Breast epithelium (tissue), 4 donors: ENCODE measurements at places on chromosomes 5 and 9. TPM values are rescaled to one million over a fixed set of nuclear protein-coding genes. Genes with fewer than 3 reads are reported as not detected.

- no peak overlapping the region for H3K27ac ChIP-seq
- no peak overlapping the region for H3K4me3 ChIP-seq
- no peak for DNase-seq
- H3K4me1 ChIP-seq, result no peaks in the 10 kb centered on the region
Measured at GRCh38 chr9:78963911-78964310, 607.9 kb upstream of the TLE4 start.

GRCh38 chr5:5298841-5299541 is 123.5 kb upstream of the ICE1 start:
- no peak for DNase-seq
- no peaks in the 10 kb centered on the region for H3K36me3 ChIP-seq
- no peak overlapping the region for H3K27ac ChIP-seq
- no peaks in the 10 kb centered on the region for H3K27me3 ChIP-seq

GRCh38 chr5:136337788-136338187 is 27.6 kb downstream of the TRPC7 start:
- DNase-seq, result no peak
- H3K36me3 ChIP-seq, result no peaks in the 10 kb centered on the region
- no peaks in the 10 kb centered on the region for H3K4me1 ChIP-seq
- H3K27ac ChIP-seq, result no peak overlapping the region
- no peak overlapping the region for H3K4me3 ChIP-seq
- H3K27me3 ChIP-seq, result no peaks in the 10 kb centered on the region

GRCh38 chr5:140244525-140245025 is 58.3 kb downstream of the PFDN1 start:
- no peak overlapping the region for H3K4me3 ChIP-seq
- no peaks in the 10 kb centered on the region for H3K36me3 ChIP-seq
- H3K4me1 ChIP-seq, result peaks cover 6% of the 10 kb centered on the region
- H3K27ac ChIP-seq, result no peak overlapping the region

DNA sequence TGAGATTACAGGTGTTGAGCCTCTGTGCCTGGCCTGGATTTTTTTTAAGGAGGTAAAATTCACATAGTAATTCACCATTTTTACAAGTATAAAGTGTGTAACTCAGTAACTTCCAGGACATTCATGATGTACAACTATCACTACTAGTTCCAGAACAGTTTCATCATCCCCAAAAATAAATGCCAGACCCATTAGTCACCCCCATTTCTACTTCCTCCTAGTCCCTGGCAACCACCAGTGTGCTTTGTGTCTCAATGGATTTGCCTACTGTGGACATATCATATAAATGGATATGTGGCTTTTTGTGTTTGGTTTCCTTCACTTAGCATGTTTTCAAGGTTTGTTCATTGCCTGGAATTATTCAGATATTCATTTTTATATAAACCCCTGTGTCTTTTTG is 72.5 kb upstream of the PANK3 start:
- peak overlapping the region; percentile 39 for H3K27ac ChIP-seq
- no peak overlapping the region for H3K4me3 ChIP-seq
- DNase-seq, result no peak
- H3K27me3 ChIP-seq, result no peaks in the 10 kb centered on the region
- H3K36me3 ChIP-seq, result no peaks in the 10 kb centered on the region
- peaks cover under 1% of the 10 kb centered on the region for H3K4me1 ChIP-seq

DNA sequence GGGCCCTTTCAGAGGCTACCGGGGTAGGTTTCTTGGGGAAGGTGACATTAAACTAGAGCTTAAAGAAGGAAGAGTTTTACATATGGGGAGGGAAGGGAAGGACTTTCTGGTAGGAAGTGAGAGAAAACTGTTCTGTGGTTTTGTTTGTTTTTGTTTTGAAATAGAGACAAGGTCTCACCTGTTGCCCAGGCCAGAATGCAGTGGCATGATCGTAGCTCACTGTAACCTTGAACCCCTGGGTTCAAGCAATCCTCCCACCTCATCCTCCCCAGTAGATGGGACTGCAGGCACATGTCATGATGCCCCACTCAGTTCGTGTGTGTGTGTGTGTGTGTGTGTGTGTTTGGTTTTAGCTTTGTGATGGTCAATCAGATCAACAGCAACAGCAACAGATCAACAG is 37.4 kb upstream of the CNOT6 start:
- no peak overlapping the region for H3K27ac ChIP-seq
- no peak overlapping the region for H3K4me3 ChIP-seq
- no peaks in the 10 kb centered on the region for H3K36me3 ChIP-seq
- no peak for DNase-seq
- no peaks in the 10 kb centered on the region for H3K4me1 ChIP-seq

GRCh38 chr5:136906545-136906944 is 541.2 kb upstream of the TRPC7 start:
- no peak overlapping the region for H3K4me3 ChIP-seq
- no peak overlapping the region for H3K27ac ChIP-seq
- H3K4me1 ChIP-seq, result no peaks in the 10 kb centered on the region
- no peak for DNase-seq

GRCh38 chr9:133103183-133103986 is 17.7 kb downstream of the RALGDS start:
- no peaks in the 10 kb centered on the region for H3K4me1 ChIP-seq
- H3K27ac ChIP-seq, result peak overlapping the region; percentile 61
- H3K36me3 ChIP-seq, result peaks cover 31% of the 10 kb centered on the region
- no peak overlapping the region for H3K4me3 ChIP-seq
- H3K27me3 ChIP-seq, result no peaks in the 10 kb centered on the region

RUSC2 gene
- 17.0 TPM for total RNA-seq

GRCh38 chr5:151234476-151235238 is 10.8 kb upstream of the CCDC69 start:
- no peaks in the 10 kb centered on the region for H3K27me3 ChIP-seq
- DNase-seq, result peak; percentile 75
- H3K4me1 ChIP-seq, result no peaks in the 10 kb centered on the region
- H3K4me3 ChIP-seq, result no peak overlapping the region
- H3K27ac ChIP-seq, result peak overlapping the region; percentile 5
- no peaks in the 10 kb centered on the region for H3K36me3 ChIP-seq

GRCh38 chr9:88821033-88821745 is 170.1 kb upstream of the S1PR3 start:
- H3K4me3 ChIP-seq, result no peak overlapping the region
- no peaks in the 10 kb centered on the region for H3K36me3 ChIP-seq
- H3K4me1 ChIP-seq, result no peaks in the 10 kb centered on the region
- H3K27me3 ChIP-seq, result no peaks in the 10 kb centered on the region

DNA sequence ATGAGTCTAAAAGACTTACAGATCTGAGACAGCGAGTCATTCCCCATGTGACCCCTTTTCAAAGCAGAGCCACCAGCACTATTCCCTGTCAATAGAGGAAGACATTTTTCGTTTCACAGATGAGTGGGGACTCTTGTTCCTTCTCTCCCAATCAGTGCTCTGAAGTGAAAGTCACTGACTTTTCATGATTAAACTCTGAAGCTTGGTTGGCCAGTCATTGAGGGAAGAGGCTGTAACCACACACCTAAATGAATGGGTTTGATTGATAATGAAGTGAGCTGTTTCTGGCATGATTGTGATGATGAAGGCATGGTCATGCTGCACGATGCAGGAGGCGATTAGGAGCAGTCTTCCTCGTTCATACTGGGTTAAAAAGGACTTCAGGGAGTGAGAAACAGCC is 171.9 kb downstream of the ZNF462 start:
- no peaks in the 10 kb centered on the region for H3K36me3 ChIP-seq
- DNase-seq, result no peak
- H3K4me3 ChIP-seq, result no peak overlapping the region
- H3K27ac ChIP-seq, result no peak overlapping the region
- H3K27me3 ChIP-seq, result no peaks in the 10 kb centered on the region

PTPRD gene
- 5.4 TPM for total RNA-seq

- no peak for DNase-seq
- no peak overlapping the region for H3K4me3 ChIP-seq
- H3K27ac ChIP-seq, result no peak overlapping the region
- H3K27me3 ChIP-seq, result no peaks in the 10 kb centered on the region
- no peaks in the 10 kb centered on the region for H3K36me3 ChIP-seq
Measured at GRCh38 chr5:112597831-112598230, 139.9 kb upstream of the APC start.

DNA sequence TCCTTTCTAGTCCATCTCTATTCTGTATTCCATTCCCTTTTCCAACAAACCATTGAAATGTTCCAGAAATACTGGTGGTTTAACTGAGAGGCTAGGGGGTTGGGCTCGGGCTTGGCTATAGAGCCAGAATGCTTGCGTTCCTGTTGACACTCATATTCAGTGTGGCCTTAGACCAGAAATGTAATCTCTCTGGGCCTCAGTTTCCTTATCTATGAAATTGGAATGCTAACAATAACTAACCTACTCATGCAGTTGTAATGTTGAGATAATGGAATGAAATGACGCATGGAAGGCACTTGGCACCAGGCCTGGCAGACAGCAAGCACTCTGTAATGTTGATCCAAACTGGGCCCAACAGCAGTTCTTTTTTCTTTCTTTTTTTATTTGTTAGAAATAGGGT is 26.8 kb downstream of the JADE2 start:
- no peaks in the 10 kb centered on the region for H3K4me1 ChIP-seq
- H3K27me3 ChIP-seq, result no peaks in the 10 kb centered on the region
- H3K4me3 ChIP-seq, result no peak overlapping the region
- H3K36me3 ChIP-seq, result no peaks in the 10 kb centered on the region

GMCL2 gene
- not detected for total RNA-seq

GRCh38 chr5:71652803-71653543 is 65.8 kb downstream of the MCCC2 start:
- H3K27me3 ChIP-seq, result no peaks in the 10 kb centered on the region
- H3K4me3 ChIP-seq, result no peak overlapping the region
- peak; percentile 60 for DNase-seq
- no peak overlapping the region for H3K27ac ChIP-seq
- no peaks in the 10 kb centered on the region for H3K36me3 ChIP-seq

CCDC192 gene
- not detected for total RNA-seq

OR2S2 gene
- not detected for total RNA-seq

SPATA31C1 gene
- total RNA-seq, result not detected

GRCh38 chr5:134101686-134102439 is 12.6 kb upstream of the TCF7 start:
- no peak overlapping the region for H3K4me3 ChIP-seq
- peaks cover 5% of the 10 kb centered on the region for H3K4me1 ChIP-seq
- no peaks in the 10 kb centered on the region for H3K27me3 ChIP-seq
- no peak for DNase-seq
- no peaks in the 10 kb centered on the region for H3K36me3 ChIP-seq

ZNG1F gene
- total RNA-seq, result 6.4 TPM

GRCh38 chr9:105291422-105291859 is 47.0 kb downstream of the SLC44A1 start:
- peak overlapping the region; percentile 56 for H3K27ac ChIP-seq
- no peaks in the 10 kb centered on the region for H3K36me3 ChIP-seq
- no peaks in the 10 kb centered on the region for H3K27me3 ChIP-seq
- DNase-seq, result no peak

MORN5 gene
- total RNA-seq, result not detected

DNA sequence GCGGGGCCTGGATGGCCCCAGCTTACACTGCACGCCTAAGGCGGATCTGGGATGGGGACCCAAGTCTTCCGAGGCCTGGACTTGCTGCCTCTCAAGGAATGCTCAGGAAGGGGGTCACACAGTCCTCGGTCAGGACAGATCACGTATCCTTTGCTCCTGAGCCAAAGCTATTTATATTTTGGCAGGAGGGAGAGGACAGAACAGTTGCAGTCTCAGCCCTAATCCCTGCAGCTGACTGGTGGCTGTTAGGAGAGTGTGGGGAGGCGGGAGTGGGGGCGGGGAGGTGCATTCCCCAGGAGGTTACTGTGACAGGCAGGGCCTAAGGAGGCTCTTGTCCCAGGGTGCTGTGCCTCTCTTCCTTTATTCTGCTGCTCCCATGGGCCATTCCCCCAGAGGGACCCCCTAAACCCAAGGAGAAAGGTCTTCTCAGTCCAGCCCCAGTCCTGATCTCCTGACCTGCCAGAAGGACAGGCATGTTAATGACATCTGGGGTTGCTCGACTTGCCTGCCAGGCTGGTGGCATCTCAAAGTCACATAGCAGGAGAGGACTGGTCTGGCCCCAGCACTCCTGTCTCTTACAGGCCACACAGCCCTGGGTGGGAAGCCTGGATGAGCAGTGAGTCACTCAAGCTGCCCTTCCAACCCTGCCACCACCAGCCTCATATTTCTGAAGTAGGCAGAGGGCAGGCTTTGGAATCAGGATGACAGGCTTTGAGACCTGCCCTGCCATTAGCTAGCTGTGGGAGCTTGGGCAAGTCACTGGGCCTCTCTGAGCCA is 51.9 kb downstream of the COL27A1 start:
- H3K27me3 ChIP-seq, result no peaks in the 10 kb centered on the region
- H3K27ac ChIP-seq, result peak overlapping the region; percentile 37
- peaks cover 3% of the 10 kb centered on the region for H3K4me1 ChIP-seq

ADGRD2 gene
- 2.6 TPM for total RNA-seq

GRCh38 chr5:154214371-154215106 is 24.0 kb downstream of the GALNT10 start:
- no peak overlapping the region for H3K4me3 ChIP-seq
- H3K27me3 ChIP-seq, result no peaks in the 10 kb centered on the region
- no peaks in the 10 kb centered on the region for H3K36me3 ChIP-seq
- no peaks in the 10 kb centered on the region for H3K4me1 ChIP-seq
- peak overlapping the region; percentile 46 for H3K27ac ChIP-seq
- DNase-seq, result no peak

ZCCHC10 gene
- total RNA-seq, result 21.6 TPM

DNA sequence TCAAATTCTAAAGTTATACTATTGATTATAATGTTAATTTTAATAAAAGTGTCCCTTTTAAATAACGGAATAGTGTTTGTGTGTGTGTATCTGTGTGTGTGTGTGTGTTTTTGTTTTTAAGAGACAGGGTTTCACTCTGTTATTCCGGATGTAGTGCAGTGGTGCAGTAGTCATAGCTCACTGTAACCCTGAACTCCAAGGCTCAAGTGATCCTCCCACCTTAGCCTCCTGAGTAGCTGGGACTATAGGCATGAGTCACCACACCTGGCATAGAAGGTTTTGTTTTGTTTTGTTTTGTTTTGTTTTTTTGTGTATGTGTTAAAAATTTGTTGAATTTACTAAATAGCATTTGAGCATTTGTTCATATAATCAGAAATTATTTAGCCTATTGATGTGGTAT is 64.6 kb downstream of the YTHDC2 start:
- no peak overlapping the region for H3K27ac ChIP-seq
- no peak for DNase-seq
- no peaks in the 10 kb centered on the region for H3K36me3 ChIP-seq
- H3K4me1 ChIP-seq, result no peaks in the 10 kb centered on the region

LOX gene
- total RNA-seq, result 22.4 TPM

NAIP gene
- 37.7 TPM for total RNA-seq

GRCh38 chr5:37121027-37121426 is 128.1 kb downstream of the CPLANE1 start:
- no peak for DNase-seq
- no peak overlapping the region for H3K27ac ChIP-seq
- no peaks in the 10 kb centered on the region for H3K4me1 ChIP-seq
- no peaks in the 10 kb centered on the region for H3K36me3 ChIP-seq
- no peaks in the 10 kb centered on the region for H3K27me3 ChIP-seq
- no peak overlapping the region for H3K4me3 ChIP-seq
